NK-92 treated with Interleukin-12 subunit alpha and Interleukin-12 subunit beta, amount 100 ng/mL, for 24 hours (cell line): ENCODE measurements at places on chromosomes 4 and X.

DNA sequence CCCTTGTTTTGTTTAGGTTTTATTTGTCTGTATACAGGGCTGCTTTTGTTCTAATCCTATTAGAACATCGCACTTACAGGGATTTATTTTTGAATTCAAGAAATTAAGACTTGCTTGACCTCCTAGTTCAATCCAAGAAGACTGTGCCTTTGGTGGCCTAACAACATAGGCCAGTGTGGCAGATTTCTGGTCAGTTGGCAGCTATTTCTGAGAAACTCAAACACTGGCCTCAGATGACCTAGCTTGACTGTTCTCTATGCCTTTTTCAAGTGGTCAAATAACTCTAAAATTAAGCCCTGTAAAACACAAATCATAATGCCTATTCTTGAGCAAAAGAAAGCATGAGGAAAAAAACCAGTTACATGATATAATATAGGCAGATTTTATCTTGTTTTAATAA, 89.3 kb upstream of the GPR34 start:
- no peak for DNase-seq

- DNase-seq: no peak
Measured at GRCh38 chrX:40091691-40092421, 5.9 kb downstream of the BCOR start.

DNA sequence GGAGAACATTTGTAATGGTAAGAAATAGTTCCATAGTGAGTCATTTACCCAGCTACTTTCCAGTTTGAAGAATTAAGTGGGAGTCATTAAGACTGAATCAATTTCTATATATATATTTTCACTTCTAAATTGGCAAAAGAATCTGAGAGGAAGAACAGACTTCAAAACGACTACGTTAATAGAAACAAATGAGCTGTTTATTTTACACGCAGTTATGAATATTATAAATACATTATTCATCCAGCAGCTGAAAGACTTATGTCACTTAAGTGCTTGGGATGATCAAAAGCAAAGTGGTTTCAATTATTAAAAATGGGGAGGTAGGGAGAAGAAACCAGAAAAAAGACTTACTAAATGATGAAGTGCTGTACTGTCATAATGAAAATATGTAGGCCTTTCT, 260.5 kb upstream of the DDX53 start:
- no peak for DNase-seq

GRCh38 chr4:38180456-38180855, 220.3 kb downstream of the PTTG2 start:
- no peak for DNase-seq

DNA sequence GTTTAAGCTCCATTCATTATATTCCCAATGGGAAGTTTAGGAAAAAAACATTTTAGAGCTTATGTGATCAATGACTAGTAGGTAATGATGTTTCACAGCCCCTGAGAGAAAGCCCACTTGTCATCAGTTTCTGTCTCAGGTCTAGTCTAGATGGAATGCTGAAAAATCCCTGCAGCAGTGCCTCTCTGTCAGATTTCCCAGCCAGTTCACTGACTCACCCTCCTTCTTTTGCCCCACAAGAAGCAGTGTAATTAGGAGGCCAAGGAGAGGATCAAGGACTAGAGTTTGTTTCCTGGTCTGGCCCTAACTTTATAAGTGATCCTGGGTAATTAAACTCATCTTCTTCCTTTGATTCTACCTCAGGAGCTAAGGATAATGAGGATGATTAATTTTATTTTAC, 118.7 kb upstream of the ANXA3 start:
- DNase-seq: no peak

GRCh38 chr4:88811904-88812303, 114.3 kb upstream of the NAP1L5 start:
- no peak for DNase-seq

- DNase-seq: no peak
Measured at GRCh38 chrX:41029332-41029731, 55.9 kb upstream of the USP9X start.

DNA sequence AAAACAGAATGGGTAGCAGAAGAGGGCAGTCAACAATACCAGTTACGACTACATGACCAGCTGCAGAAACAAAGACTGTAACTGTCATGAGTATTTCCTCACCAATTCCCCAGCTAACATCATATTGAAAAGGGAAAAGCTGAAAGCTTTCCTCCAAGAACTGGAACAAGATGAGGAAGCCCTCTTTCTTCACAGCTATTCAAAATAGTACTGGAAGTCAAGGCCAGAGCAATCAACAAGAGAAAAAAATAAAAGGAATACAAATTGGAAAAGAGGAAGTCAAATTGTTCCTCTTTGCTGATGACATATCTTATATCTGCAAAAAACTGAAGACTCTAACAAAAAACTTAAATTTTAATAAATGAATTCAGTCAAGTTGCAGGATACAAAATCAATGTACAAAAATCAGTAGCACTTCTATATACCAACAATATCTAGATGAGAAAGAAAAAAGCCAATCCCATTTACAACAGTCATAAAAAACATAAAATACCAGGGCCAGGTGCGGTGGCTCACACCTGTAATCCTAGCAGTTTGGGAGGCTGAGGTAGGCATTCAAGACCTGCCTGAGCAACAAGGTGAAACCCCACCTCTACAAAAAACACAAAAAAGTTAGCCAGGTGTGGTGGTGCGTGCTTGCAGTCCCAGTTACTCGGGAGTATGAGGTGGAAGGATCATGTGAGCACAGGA, 125.4 kb downstream of the ATP8A1 start:
- DNase-seq: no peak

DNA sequence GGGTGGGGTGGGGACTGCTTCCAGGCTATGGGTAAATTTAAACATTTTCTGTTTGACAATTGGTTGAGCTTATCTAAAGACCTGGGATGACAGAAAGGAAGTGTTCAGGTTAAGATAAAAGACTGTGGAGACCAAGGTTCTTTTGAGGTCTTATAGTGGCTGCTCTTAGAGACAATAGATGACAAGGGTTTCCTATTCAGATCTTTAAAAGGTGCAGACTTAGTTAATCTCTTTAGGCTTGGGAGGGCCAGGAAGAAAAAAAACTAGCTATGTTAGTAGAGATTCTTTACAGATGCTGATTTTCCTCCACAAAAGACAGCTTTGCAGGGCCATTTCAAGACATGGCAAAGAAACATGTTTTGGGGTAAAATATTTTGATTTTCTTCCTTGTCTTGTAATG, 972.5 kb downstream of the CCSER1 start:
- DNase-seq: no peak

GRCh38 chrX:41445171-41445570, 2.0 kb upstream of the NYX start:
- no peak for DNase-seq

DNA sequence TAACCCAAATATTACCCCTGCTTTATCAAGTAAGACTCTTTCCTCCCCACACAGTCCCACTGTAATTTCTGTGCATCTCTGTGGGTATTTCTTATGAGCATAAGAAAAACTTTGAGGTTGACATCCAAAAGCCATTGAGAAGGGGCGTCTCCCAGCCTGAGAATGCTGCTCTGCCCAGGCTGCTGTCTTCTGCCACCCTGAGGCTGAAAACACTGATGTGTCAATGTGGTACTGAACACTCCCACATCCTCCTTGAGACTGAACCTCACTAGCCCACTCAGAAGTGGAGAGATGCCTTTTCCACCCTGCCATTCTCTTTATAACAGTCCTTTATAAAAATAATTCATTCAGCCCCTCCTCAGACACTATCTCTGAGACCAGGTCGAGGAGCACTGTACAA, 120.8 kb downstream of the SMIM20 start:
- no peak for DNase-seq

GRCh38 chr4:38152305-38152704, 192.1 kb downstream of the PTTG2 start:
- DNase-seq: no peak

GRCh38 chr4:14225688-14226207, 598.2 kb upstream of the BOD1L1 start:
- DNase-seq: no peak

- DNase-seq: peak; percentile 0
Measured at GRCh38 chrX:41634284-41634683, 54.5 kb upstream of the GPR34 start.

DNA sequence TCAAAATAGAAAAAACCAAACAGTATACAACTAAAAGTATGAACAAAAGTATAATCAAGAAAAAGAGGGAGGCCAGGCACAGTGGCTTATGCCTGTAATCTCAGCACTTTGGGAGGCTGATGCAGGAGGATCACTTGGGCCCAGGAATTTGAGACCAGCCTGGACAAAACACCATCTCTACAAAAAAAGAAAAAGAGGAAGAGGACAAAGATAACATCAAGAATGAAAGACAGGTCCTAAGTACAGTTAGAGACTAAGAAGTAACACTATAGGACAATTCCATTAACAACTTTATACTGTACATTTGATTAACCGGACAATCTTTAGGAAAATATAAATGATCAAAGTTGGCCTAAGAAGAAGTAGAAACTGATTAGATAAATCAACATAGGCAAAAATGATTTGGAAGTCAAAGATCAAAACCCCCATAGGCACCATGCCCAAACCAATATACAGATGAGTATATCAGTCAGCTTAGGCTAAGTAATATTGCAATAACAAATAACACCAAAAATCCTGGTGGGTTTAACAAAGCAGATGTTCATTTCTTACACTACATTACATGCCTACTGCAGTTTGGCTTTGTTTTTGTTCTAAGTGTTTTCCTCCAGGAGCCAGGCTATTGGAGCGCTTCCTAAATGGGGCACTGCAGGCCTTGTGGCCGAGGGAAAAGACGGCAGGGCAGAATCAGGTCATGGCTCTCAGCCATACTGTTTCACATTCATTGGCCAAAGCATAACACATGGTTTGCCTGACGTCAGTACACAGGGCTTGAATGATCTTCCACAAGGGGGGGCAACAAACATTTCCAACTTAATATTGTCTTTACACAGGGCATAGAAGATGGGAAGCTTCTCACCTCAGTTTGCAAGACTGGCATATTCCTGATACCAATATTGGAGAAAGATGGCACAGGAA, 42.2 kb upstream of the HGFAC start:
- no peak for DNase-seq

- DNase-seq: no peak
Measured at GRCh38 chr4:71202705-71203104, 136.1 kb upstream of the SLC4A4 start.

GRCh38 chr4:152992027-152992426, 55.9 kb downstream of the FHDC1 start:
- no peak for DNase-seq

GRCh38 chr4:119149110-119149509, 13.5 kb downstream of the MYOZ2 start:
- no peak for DNase-seq

GRCh38 chrX:41293269-41293668, 40.7 kb upstream of the DDX3X start:
- DNase-seq: no peak

DNA sequence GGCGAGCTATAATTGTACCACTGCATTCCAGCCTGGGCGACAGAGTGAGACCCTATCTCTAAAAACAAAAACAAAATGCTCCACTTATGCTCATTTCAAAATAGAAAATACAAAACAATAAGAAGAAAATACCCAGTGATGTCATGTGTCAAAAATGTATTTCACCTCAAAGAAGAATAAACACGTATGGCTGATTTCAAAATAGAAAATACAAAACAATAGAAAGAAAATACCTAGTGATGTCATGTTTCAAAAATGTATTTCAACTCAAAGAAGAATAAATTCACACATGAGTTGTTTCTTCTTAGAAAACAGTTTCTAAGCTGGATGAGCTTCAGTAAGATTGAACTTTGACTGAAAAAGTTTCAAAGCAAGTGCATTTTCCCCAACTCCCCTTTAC, 20.3 kb upstream of the PDCL2 start:
- no peak for DNase-seq

GRCh38 chr4:86129546-86129945, 230.3 kb downstream of the MAPK10 start:
- no peak for DNase-seq

DNA sequence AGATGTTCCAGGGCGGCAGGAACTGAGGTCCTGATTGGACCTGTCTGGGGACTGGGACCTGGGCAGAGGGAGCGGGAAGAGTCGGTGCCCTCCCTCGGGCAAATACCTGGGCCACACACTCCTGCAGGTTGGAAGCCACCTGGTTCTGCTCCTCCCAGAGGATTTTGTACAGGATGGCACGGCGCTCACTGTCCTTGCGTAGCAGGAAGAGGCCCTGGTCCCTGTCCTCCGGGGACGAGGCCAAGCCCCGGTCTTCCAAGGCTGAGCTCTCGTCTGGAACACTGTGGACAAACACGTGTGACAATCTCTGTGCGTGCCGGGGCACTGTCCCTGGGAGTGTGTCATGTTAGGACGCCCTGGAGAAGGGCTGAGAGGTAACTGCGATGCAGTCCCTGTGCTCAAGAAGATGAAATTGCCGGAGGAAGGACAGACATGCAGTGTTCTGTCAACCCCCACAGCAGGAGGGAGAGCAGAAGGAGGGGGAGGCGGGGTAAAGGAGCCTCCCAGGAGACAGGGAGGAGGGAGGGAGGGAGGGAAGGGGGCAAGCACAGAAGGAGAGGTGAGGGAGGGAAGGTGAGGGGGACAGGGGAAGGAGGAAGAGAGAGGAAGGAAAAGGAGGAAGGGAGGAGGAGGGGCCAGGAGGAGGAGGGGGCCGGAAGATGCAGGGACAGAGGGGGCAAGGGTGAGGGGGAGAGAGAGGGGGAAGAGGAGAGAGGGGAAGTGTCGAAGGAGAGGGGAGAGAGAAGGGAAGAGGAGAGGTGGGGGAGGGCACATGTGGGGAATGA, 29.0 kb downstream of the PDHA1 start:
- no peak for DNase-seq

GRCh38 chr4:84237008-84237407, 262.1 kb downstream of the NKX6-1 start:
- DNase-seq: no peak

GRCh38 chr4:38804654-38805295, at the start of gene TLR1:
Gene TLR1, minus strand, starts transcription at chr4:38804791. Its CDS starts 5,960 bp downstream, at chr4:38798831.
- no peak for DNase-seq

- no peak for DNase-seq
Measured at GRCh38 chrX:39896951-39897740, 200.6 kb downstream of the BCOR start.

DNA sequence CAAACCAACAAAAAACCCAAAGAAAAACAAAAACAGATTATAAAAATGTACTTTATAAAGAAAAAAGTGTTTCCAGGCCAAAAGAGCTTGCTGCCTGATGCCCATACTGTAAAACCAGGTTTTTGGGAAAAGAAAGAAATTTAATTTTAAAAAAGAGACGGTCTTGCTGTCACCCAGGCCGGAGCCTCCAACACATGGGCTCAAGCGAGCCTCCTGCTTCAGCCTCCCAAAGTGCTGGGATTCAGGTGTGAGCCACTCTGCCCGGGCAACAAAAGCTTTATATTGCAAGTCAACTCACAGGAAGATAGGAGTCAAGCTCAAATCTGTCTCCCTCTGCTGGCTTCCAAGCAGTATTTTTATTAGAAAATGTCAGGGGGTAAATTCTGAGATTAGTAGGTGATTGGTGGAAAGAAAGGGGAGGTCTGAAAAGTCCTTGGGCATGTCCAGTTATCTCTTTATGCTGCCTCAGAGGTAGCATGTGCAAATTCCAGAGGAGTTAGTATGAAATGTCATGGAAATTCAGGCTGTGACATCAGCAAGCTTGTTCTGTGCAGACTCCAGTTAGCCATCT, 39.4 kb downstream of the MGST2 start:
- no peak for DNase-seq
